ENCODE measurements at places on chromosomes 7 and 10.
A peak's percentile ranks its signal among the peaks of the same experiment; 100 is the strongest.

GRCh38 chr7:127107601-127108007, 145.1 kb downstream of the GRM8 start:
- no peak for DNase-seq

- peak; percentile 14 for DNase-seq
Measured at GRCh38 chr7:43385856-43386255, 197.1 kb upstream of the STK17A start.

DNA sequence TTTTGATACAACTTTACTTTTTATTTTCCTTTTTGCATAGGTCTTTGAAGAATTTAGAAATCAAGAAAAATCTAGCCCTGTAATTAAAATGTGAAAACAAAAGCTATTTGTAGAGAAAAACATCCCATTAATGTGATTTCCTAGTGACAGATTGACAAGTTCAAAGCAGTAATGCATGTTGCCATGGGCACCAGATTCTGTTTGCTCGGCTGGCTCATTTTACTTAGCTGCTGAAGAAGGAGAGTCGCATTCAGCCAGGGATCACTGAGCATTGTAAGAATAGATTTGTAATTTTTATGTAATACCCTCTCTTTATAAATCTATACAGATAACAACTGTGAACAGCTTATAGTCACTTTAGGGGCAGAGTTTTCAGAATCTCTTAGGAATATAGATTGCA, 28.5 kb downstream of the DNAJB9 start:
- no peak for DNase-seq

DNA sequence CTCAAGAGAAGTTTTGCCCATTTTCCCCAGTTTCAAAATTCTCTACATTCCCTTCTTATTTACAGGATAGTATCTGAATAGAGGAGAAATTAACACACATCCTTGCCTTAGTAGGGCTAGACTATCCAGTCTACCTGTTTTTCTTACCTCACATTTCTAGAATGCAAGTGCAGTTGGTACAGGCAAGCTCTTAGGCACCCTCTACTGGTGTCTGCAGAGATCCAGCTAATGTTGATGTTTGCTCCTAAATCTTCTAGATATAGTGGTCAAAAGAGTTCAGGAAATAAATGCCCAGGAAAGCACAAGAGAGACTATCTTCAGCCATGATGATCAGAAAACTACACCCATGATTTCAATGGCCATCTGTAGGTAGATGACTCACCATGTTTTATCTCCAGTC, 205.3 kb downstream of the HTR7 start:
- DNase-seq: no peak

DNA sequence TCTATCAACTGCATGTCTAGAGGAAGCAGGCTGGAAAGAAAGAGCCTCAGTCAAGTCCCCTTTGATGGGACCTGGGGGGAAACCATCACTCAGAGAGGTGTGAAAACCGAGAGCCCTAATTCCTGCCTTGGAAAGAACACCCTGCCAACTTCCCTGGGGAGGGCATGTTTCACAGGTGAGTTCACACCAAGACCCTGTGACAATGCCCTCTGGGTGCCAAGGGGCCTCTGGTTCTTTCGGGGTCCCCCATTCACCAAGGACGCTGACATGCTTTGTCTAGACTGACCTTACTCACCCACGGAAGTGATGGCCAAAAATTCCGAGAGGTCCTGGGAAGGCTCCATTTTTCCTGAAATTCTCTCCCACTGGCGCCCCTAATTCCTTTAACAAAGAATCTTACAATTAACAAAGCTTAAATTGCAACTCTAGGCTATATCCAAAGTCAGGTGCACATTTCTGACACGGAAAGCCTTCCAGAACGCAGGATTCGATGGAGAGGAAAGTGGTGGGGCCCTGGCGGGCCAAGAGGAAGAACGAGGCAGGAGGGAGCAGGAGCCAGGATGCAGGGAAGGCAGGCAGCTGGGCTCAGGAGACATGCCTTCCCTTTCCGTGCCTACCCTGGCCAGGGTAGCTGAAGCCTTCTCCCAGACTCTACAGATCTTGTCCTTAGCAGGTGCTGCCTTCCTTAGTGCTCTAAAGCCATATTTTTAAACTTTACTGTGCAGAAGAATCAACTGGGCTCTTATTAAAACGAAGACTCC, 23.7 kb downstream of the VSTM4 start:
- DNase-seq: no peak

DNA sequence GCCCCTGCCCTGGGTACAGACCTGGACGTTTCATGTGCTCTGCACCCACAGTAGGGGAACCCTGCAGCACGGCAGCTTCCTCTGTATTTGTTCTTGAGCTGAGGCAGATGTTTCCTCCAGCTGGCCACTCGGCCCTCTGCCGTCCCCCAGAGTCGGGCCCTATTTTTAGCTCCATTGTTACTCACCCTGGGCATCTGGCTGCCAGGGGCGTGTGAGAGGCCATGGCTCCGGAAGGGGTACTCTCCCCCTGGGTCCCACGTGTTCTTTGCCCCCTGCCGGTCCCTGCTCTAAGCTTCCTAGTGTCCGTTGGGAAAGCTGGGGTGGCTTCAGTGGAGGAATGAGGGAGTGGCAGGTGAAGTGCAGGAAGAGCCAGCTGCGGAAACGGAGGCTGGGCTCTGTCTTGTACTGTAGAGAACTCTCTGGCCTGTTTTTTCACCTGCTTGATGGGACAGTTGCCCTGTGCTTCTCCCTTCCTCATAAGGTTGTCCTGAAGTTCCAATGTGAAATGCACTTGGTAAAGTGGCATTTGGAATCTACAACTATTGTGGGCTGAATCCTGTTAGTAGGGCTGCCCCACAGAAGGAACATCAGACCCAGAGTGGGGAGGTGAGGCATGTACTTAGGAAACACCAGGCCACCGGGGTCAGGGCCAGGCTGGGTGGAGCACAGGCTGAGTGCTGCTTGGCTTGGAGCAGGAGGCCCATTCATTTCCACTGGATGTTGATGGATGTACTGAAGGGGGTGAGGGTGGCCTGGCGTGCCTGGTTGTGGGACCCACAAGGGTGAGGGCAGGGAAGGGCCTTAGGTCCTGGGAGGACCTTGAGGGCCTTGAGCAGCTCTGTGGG, 30.6 kb downstream of the PALD1 start:
- DNase-seq: no peak

DNA sequence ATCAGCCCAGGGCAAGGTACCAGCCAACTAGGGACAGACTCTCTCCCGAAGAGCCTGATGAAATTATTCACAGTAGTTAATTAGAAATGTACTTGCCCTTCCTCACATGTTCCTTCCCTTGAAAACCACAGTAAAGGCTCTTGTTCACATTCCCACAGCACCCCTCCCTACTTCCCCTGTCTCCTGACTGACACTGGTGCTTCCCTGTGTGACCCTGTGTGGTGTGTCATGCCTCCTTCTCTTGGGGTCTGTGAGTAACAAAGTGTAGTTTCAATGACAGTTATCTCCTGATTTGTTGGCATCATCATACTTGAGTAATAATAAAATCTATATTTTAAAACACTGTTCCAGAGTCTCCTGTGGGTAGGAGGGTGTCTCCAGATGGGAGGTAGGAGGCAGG, 209.7 kb downstream of the ABCA13 start:
- DNase-seq: no peak

DNA sequence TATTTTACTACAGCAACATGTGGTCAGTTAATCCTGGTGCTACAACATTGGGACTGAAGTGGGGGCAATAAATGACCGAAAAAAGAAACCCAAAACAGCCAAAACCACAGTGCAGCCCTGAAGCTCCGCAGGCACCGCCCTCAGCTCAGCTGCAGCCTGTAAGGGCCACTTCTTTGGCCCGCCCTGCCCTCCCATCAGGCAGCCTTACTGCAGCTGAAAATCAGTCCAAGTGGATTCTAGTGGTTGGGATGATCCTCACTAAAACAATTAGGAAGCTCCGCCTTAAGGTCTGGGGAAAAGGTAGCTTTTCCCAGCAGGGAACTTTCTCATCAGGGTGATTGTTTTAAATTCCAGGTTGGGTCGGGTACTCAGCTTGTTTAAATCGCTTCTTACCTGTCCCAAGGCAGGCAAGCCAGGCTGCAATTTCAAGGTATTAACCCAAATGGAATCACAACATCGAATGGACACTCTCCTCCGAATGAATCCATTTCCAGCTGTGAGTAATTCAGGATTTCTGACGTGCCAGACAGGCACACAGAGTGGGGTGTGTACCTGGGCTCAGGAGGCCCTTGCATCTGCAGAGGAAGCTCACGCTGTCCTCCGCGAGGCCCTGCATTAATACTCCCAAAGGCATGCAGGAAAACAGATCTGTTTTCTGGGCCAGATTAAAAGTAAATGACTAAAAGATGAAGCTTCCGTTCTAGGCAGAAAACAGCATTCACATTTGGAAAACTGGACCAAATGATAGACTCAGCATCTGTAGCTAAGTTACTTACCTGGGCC, 104.3 kb downstream of the CREB5 start:
- DNase-seq: no peak

DNA sequence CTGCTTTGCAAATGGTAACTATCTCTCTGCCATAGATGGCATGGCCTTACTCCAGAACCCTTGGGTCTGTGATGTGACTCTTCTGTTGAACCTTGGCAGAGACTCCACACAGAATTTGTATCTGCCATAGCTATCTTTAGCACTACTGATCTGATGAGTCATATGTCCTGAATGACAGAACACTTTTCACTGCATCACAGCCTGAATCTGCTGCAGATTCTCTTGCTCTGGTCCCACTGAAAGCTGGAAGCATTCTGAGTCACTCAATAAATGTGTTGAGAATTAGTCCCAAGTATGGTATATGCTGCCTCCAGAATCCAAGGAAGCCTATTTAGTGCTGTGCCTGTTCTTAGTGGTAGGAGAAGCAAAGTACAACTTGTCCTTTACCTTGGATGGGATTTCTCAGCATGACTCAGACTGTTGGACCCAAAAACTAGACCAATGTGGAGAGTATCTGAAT, 39.5 kb upstream of the ANKRD1 start:
- no peak for DNase-seq

- no peak for DNase-seq
Measured at GRCh38 chr10:60343254-60343653, 46.4 kb downstream of the ANK3 start.

All from stimulated activated CD4-positive, alpha-beta T cell treated with anti-CD3 and anti-CD28 coated beads, Interleukin-1b, Interleukin-23, amount 100 ng/mL, for 24 hours (primary cell).